Right ventricle myocardium superior (tissue), 1 donor: ENCODE measurements at places on chromosomes 4 and X.

DNA sequence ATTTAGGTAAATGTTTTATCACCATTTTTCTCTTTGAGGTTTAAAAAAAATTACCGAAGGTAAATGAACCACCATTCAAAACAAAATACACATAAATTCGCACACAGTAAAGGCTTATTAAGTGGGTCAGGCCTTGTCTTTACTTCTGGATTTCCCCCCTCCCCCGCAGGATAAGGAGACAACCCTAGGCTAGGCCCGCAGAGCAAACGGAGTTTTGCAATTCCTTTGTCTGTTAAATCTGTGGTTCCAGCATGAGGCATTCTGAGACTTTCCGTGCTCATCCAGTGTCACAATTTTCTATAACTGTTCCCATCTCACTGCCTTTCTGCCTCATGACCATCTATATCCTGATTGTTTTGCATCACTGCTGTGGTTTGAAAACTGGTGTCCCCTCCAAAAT is 307.4 kb downstream of the DCHS2 start:
- no peak for DNase-seq

DNA sequence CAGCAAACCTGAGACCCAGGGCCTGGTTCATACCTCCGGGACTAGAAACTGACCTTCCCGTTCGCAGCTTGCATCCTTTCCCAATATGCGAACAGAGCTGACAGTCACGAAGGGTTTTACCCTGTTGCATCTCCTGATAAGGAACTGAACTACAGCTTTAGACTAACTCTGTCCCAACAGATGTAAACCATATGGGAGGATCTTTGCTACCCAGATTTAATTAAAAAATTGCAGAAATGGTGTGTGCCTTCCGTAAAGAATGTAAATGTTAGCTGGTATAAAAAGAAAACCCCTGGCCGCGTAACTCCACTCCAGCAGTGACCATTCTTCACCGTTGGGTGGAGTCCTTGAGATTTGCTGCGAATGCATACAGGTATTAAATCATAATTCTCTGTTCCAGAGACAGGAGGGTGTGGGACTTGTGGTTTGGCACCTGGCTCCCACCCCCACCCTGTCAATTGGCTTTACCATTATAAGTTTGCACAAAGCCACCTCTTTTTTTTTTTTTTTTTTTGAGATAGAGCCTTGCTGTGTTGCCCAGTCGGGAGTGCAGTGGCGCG is 40.6 kb upstream of the SORCS2 start:
- DNase-seq: no peak

DNA sequence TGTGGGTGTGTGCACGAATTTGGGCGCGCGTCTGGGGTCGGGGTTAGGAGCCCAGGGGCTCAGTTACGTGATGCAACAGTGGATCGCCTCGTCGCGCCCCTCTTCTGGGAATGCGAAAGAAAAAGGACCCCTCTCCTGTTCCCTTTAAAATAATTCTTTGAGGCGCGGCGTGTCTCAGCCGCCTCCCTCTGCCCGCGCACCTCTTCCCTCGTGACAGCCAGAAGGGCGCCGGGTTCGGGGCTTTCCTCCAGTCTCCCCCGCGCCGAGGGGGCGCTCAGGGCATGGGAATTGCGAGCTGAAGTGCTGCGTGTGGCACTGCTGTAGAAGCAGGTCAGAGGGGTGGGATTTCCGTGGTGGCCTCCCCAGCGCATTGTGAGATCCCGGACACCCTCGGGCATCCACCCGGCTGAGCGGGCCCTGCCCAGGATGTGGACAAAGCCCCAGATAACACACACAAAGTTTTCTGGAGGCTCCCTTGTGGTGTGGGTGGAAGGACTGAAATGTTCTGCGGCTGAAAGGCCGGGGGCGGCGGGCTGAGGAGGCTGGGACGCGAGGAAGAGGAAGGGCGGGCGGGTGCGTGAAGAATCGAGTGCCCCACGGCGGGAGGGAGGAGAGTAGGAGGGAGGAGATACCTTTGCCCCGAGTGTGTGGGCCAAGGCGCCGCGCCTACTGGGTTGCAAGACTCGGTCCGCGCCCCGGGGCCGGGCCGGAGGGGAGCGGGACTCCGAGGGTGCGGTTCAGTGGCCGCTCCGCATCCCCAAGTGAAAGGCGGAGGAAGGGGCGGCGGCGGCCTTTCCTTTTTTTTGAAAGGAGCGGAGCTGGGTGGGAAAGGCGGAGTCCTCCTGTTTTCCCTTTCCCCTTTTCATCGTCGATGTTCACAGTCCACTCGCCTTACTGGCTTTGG is 752 bp downstream of the SEPTIN11 start:
- DNase-seq: peak; percentile 75

DNA sequence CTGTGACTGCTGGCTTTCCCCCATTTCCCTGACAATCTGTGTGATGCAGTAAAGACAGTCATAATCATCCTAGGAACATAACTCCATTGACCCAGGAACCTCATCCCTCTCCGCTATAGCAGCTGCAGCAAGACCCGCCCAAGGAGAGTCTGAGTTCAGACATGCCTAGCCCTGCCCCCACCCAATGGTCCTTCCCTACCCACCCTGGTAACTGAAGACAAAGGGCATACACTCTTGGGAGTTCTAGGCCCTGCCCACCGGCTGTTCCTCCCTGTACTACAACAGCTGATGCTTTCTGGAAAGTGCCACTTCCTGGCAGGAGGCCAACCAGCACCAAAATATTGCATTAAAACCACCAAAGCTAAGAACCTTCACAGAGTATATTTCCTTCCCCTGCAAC is 1035.6 kb downstream of the C4orf33 start:
- DNase-seq: no peak

DNA sequence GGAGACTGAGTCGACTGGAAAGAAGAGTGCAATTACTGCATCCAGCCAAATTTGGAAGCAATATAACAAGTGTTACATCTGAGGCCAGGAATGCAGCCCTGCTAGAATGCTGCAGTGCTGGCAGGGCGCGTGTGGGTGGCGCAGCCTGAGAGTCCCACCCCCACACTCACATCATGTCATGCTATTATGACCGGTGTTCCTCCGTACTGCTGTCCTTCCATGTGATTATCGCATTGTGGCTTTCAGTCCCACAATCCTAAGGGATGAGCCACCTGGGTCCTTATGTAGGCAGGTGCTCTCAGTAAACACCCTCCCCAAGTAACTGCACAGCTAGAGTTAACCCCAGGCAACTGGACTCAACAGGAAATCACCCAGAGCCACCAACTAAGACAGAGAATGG is 122.6 kb upstream of the CPEB2 start:
- no peak for DNase-seq

DNA sequence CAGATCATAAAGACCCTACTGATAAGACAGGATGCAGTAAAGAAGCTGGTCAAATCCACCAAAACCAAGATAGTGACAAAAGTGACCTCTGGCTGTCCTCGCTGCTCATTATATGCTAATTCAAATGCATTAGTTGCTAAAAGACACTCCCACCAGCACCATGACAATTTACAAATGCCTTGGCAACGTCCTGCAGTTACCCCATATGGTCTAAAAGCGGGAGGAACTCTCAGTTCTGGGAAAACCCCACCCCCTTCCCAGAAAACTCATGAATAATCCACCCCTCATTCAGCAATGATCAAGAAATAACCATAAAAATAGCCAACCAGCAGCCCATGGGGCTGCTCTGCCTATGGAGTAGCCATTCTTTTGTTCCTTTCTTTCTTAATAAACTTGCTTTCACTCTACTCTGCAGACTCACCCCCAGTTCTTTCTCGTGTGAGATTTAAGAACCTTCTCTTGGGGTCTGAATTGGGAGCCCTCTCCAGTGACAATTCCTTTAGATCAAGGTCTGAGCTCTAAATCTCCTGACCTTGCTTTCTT is 217.1 kb upstream of the STS start:
- DNase-seq: no peak

DNA sequence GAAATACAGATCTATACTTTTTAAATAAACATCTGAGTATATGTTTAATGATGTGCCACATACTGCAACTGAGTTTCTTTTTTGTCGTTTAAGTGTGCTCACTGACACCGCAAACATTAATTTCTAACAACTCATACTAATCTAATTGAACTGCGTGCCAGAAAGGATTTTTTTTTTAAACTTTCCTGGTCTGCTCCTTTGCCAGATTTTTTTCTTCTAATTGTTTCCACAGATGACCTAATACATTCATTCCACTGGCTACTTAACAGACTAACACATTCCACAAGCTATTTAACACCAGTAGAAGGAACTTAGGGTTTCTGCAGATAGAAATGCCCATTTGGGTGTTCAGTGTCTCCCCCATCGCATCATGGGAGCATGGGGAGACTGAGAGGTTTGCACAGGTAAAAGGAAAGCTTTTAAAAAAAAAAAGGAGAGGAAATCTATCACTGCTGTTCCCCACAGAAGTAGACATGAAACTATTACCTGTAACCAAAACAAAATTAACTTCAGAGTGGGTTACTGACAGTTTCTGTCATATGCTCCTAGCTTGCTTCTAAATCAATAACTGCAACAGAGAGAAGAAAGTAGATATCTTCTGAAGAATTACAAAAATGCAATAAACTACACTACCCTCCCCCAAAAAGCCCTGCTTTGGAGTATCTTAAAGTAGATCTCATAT is 31.6 kb downstream of the SH3KBP1 start:
- no peak for DNase-seq

DNA sequence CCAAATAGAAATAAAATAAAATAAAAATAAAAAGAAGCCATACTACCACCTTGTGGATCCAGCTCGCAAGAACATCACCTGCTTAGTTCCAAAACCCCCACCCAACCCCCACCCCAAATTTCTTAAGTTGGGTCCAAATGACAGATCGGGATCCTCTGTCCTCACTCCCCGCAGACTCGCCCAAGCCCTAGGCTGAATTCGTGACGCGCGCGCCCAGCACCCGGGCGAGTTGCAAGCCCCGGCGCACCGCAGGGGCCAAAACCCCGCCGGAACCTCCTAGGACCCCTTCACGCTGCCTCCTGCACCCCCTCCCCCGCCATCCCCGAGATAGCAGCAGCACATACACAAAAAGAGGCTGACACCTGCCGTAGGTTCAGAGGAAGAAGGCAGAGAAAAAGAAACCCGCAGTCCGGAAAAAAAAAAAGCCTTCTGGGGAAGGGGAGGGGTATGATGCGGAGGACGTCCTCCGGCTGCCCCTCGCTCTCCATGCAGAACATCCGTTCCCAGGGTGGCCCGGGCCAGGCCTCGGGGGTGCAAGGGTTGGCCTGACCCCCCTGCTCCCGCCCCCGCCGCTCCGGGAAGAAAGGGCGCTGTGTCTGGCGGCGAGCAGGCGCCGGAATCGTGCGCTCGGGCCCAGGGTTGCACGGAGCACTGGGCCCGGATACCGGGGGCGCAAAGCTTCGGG is 2.6 kb downstream of the NLGN4X start:
- DNase-seq: peak; percentile 32

DNA sequence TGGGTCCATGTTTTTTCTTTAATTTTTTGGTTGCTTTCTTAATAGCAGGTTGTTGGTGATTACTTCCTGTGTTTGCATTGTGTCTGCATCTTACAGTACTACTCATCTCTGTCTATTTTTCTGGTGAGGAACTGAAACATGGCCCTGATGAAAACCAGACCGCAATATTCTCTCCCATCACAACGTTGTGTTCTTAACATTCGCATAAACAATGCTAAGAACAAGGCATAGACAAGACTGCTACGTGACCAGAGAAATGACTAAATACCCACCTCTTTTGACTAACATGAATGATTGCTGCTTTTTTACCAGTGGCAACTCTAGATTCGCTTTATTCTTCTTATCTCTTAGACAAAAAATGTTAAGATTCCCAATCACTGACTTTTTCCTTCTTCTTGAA is 179.1 kb downstream of the GC start:
- DNase-seq: no peak

DNA sequence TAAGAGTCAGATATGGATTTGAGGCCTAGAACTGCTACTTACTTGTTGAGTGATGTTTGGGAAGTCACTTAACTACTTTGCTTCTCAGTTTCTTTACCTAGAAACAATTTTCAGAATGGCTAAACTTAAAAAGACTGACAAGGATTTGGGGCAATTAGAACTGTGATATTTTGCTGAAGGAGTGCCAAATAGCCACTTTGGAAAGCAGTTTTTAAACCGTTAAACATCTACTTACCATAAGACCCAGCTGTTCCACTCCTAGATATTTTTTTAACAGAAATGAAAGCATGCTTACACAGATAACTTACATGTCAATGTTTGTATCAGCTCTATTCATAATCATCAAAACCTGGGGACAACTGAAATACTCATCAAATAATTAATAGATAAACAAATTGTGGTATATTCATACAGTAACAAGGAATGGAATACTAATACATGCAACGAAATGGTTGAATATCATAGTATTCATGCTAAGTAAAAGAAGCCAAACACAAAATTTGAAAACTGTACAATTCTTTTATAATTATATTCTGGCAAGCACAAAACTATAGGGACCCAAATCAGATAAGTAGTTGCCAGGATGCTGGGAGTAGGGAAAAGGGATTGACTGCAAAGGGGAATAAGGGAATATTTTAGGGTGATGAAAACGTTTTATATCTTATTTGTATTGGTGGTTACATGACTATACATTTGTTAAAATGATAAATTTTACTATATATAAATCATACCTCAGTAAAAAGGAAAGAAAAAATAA is 24.0 kb downstream of the RPA4 start:
- no peak for DNase-seq

GRCh38 chrX:119089619-119090018 is 16.8 kb downstream of the CT47C1 start:
- no peak for DNase-seq
